ENCODE measurements at places on chromosomes 6 and 20. TPM values are rescaled to one million over a fixed set of nuclear protein-coding genes. Genes with fewer than 3 reads are reported as not detected.

Gene PRPF6
- 94.3 TPM for total RNA-seq

Gene RGL2
- total RNA-seq: 55.9 TPM

Gene SLC17A5
- 9.6 TPM for total RNA-seq

Gene MAPK13
- total RNA-seq: 42.7 TPM

Gene KCNK16
- not detected for total RNA-seq

Gene AVP
- total RNA-seq: not detected

Gene DNMT3B
- total RNA-seq: 0.95 TPM

Gene FERMT1
- 0.22 TPM for total RNA-seq

Gene FABP7
- total RNA-seq: not detected

Gene MAN1A1
- 12.3 TPM for total RNA-seq

Gene C6orf58
- total RNA-seq: not detected

All from T-cell (primary cell).